ENCODE measurements at places on chromosomes 13 and 19. TPM values are rescaled to one million over a fixed set of nuclear protein-coding genes. Genes with fewer than 3 reads are reported as not detected.
A peak's percentile ranks its signal among the peaks of the same experiment; 100 is the strongest.

DNA sequence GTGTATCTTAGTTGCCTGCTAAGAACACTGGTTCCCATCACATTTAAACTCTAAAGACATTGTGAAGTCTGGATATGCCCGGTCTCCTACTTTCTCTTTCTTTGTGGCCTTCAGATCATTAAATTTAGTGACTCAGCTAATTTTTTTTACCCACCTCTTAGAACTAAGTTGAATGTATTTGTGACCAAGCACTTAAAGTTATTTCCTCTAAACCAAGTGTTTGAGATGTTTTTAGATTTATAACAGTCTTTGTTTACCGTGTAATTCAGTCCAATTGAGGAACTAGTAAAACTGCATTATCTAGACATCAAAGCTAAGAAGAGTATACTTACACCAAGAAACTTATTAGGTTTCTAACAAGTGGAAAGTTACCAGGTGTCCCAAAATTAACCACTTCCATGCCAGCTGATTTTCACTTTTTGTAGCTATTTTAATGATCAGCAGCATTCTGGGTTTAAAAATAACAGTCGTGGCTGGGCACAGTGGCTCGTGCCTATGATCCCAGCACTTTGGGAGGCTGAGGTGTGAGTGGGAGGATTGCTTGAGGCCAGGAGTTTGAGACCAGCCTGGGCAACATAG lies 53.1 kb downstream of the ARHGAP35 start:
- peak; percentile 57 for DNase-seq

- DNase-seq, result no peak
Measured at GRCh38 chr13:51262501-51263211, 40.5 kb downstream of the FAM124A start.

GRCh38 chr13:95192998-95193397 lies 108.3 kb downstream of the ABCC4 start:
- DNase-seq, result no peak

DNA sequence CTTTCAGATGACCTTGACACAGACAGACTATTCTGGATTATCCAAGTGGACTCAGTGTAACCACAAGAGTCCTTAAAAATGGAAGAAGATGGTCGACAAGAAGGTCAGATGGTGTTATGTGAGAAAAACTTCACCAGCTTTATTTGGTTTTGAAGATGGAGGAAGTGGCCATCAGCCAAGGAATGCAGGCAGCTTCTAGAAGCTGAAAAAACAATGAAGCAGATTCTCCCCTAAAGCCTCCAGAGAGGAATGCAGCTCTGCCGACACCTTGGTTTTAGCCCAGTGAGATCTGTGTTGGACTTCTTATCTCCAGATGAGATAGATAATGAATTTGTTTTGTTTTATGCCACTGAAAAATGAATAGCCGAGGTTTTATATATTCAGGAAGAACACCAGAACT lies 501.5 kb downstream of the DCT start:
- DNase-seq, result no peak

ZNF726 gene
- 3.4 TPM for polyA plus RNA-seq

MATK gene
- polyA plus RNA-seq, result 6.7 TPM

CAMSAP3 gene
- polyA plus RNA-seq, result 20.0 TPM

ZNF793 gene
- polyA plus RNA-seq, result 1.3 TPM

All from lung (tissue), 17 donors.